SK-N-SH treated with all-trans-retinoic acid at 6 μM for 48 hours (cell line): ENCODE measurements at places on chromosomes 4 and X.
A peak's percentile ranks its signal among the peaks of the same experiment; 100 is the strongest.

- no peak for ATAC-seq
These were observed 79.7 kb upstream of the BANK1 start for GRCh38 chr4:101710806-101711205.

GRCh38 chr4:147682755-147683154 lies 1.2 kb downstream of the PRMT9 start:
- no peak for ATAC-seq

DNA sequence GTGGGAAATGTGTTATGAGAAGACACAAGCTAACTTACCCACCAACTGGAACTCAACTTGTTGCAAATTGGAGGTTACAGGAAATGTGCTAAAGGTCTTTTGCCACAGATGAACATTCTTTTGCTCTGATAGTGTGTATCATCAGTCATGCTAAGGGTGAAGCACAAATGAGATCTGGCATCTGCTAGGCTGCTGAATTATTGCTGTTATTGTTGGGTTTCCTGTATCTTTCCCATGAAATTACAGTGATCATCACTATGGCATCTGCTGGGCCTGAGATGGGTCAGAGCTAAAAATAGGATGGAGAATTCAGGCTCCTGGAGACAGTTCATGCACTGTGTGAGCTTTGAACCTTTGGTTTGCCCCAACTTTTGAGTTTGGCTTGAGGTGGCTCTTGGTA lies 124.5 kb downstream of the NPNT start:
- peak; percentile 86 for ATAC-seq

DNA sequence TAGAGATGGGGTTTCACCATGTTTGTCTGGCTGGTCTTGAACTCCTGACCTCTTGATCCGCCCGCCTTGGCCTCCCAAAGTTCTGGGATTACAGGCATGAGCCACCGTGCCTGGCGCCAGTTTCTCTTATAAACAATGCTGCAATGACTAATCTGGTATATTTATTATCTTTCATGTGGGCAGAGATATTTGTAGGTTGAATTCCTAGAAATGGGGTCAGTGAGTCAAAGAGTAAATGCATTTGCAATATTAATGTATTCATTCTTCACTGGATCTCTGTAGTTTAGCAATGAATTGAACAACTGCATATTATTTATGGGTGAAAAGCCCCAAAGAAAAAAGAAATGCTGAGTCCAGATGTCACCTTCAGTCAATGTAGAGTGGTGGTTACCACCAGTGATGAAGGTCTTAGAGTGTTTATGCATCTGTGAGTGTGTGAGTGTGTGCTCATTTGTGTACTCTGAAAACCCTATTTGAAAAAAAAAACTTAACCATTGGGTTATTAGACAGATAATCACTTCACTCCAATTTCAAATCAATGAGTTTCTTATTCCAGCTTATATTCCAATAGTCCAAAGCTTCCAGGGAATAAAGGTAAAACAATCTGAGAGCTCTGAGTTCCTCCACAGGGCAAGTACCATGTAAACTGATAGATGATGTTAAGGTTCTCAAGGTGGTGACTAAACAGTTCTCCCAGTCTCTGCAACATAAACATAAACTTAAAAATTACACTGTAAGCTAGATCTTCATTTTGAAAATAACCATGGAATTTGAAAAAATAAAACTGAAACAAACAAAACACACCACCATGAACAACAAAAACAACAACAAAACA lies 22.6 kb upstream of the CD38 start:
- ATAC-seq: no peak

DNA sequence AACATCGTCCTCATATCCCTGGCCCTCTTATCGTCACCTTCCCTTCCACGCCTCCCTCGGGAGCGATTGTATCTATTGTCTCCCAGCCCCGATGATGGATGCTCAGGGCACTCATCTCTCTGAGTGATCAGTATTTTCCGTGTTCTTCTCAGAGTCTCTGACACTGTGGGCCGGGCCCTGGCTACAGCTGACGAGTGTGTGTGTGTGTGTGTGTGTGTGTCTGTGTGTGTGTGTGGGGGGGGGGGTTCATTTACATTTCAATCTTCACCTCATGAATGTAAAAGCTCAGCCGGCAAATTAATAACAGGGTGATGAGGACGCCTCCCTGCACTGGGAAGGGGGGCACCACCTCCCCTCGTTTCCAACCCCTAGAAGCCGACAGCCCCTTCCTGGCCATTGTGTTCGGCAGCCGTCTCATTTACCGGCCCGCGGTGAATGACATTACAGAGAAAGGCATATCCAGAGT lies 159.5 kb downstream of the SHOX start:
- ATAC-seq: no peak

GRCh38 chr4:94507708-94508107 lies 56.0 kb downstream of the PDLIM5 start:
- peak; percentile 88 for ATAC-seq
